ENCODE measurements at places on chromosomes 1 and 21.

- DNase-seq = no peak
Observed at GRCh38 chr1:165560883-165561656, 17.3 kb downstream of the LRRC52 start.

- no peak for DNase-seq
Observed at GRCh38 chr1:239906394-239906793, 185.3 kb upstream of the FMN2 start.

- DNase-seq = peak; percentile 65
Observed at GRCh38 chr1:64482720-64483119, 12.8 kb downstream of the CACHD1 start.

GRCh38 chr1:240608707-240609106 lies 3.2 kb downstream of the GREM2 start:
- no peak for DNase-seq

DNA sequence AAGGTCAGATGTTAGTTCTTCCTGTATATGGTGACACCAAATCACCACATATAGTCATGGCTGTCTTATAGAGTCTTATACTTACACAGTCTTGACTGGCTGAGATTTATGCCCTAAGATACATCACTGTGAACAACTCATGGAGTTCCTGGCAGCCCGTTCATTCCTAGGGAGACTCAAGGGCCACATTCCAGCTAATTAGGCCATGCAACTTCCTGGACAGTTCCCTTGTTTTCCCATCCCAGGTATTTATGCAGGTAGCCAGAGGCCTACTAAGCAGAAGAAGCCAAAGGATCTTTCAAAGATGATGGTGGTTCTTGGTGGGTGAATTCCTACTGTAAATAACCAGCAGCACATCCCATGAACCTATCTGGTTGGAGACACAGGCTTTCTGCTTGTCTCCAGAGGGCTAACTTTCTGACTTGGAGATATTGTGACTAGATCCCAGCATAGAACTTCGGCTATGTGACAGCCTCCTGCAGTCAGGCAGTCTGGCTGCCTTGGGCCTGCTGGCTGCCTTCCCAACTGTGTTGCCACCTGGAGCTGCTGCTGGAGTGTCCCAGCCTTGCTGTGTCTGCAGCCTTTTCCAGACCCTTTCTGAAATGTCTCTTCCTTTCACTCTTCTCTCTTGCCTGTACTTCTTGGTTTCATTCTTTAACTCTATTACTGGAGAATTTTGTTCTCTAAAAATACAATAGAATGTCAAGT lies 283.8 kb downstream of the CACNA1E start:
- no peak for DNase-seq

GRCh38 chr1:150931773-150932172 lies 5.6 kb downstream of the SETDB1 start:
- no peak for DNase-seq

- DNase-seq = no peak
Observed at GRCh38 chr1:59242370-59242769, 54.5 kb upstream of the FGGY start.

DNA sequence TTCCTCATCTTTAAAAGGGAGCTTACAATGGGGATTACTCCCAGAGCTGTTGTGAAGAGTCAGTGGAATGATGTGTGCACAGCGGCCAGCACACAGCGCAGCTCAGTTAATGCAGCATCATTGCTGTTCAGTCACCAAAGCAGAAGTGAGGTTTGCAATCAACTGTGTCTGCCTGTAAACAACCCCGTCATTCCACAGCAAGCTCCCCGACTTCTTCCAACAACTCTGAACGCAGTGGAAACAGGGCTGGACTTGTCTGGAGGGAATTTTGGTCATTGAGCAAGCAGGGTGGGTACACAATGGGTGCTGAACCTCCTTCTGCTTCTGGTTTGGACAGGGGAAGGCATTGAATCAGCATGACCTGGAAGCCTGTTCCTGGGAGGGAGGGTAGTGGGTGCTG lies 347.4 kb downstream of the PTPRU start:
- no peak for DNase-seq

- no peak for DNase-seq
Observed at GRCh38 chr1:63408331-63408730, 40.9 kb downstream of the ALG6 start.

GRCh38 chr1:93459126-93459525 lies 11.2 kb downstream of the FNBP1L start:
- no peak for DNase-seq

DNA sequence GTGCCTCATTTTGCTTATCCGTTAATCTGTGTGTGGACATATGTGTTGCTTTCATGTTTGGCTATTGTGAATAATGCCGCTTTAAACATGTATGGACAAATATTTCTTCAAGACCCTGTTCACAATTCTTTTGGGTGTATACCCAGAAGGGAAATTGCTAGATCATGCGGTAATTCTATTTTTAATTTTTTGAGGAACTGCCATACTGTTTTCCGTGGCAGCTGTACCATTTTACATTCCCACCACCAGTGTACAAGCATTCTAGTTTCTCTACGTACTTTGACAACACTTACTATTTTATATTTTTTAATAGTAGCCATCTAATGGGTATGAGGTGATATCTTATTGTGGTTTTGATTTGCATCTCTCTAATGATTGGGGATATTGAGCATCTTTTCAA lies 7.1 kb upstream of the NID1 start:
- DNase-seq = no peak

DNA sequence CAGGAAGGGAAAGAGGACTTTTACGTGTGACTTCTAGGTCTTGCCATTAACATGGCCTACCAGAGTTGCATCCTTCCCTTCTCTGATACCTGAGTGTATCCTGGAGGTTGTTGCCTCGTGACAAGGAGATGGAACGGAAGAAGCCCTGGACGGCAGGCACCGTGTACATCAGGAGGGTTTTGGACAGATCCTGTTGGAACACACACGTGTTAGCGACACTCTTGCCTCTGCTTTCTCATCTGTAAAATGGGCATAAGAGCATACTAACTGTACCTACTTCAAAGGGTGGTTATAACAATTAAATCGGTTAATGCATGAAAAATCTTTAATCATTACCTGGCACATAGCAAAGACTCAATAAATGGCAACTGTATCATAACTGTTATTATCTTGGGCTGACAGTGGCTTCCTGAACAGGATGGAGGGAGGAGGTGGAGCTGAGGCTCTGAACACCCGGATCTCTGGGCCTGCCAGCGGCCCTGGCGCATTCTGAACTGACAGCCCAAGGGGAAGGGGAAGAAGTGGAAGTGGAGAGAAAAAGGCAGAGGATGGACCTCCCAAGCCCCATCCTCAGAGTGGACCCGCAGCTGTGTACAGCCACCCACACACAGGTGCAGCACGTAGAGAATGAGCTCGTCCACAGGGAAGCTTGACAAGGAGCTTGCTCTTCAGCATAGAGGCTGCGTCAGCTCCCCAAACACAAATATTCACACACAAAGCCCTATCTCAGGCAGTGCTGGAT lies 30.2 kb upstream of the EXOSC10 start:
- DNase-seq = no peak

DNA sequence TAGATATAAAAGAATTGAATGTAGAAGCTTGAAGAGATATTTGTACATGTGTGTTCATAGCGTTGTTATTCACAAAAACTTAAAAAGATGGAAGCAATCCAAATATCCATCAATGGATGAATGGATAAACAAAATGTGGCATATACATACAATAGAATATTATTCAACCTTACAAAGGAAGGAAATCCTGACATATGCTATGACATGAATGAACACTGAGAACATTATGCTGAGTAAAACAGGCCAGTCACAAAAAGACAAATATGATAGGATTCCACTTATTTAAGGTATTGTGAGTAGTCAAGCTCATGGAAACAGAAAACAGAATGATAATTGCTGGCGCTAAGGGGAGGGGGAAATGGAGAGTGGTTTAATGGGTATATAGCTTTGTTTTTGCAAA lies 47.0 kb upstream of the DYRK1A start:
- no peak for DNase-seq

GRCh38 chr1:241355311-241356010 lies 1.5 kb downstream of the RGS7 start:
- no peak for DNase-seq

DNA sequence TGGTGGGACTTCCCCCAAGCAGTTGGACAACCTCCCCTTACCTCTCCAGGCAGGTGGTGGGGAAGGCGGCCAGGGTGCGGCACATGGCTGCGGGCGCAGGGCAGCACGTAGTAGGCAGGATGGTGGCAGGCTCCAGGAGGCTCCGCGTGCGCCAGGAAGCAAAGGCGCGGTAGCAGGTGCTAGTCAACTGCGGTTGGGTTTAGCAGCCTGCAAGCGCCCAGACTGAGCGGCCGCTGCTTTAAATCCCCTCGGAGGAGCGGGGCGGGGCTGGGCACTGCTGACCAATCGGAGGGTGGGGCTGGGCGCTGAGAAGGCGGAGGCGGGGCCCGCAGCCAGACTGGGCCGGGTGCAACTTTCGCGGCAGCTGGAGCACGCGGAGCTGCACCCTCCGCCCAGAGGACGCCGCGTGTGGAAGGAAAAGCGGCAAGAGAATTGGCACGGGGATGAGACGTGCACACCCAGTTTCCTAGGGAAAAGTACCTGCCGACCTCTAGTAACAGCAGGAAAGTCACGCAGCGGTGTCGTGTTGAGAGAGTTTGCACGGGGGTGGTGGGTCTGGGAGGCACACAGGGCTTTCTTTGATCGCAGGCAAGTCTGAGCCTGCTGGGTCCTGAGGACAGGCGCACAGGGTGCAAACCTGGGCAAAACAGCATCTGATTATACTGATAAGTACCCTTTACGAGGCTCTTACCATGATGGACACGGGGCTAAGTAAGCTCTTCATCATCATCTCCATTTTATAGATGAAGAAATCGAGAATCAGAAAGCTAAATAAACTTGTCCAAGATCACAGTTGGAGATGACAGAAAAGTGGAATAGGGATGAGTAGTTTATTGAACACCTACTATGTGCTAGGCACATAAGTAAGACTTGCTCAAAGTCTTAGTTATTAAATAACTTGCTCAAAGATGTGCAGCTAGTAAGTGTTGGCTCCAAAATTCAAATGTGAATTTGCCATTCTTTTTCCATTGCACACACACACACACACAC lies at the start of gene RGS16:
Gene RGS16 (minus strand): TSS at position 215 of the 990 bp plus-strand sequence. CDS start 130 bp downstream, at position 85.
- DNase-seq = peak; percentile 25

Measured in kidney epithelial cell (primary cell).